ENCODE measurements at places on chromosomes 7 and 10.

DNA sequence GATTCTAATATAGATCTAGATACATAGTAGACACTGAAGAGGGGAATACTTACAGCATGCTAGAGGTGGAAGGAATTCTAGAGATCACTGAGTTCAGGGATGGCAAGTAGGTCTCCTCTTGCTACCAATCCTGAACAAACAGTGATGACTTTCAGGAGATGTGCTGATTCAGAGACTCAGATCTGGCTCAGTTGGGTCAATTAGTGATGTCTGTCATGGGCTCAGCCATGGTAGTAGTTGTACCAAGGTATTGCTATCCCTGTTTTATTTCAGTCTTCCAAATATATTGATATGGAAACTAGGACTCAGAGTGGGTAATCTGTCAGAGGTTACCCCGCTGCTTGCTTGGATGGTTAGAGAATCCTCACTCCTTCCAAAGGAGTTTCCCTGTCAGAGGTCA is 38.5 kb downstream of the UNC5B start:
- no peak for DNase-seq

GRCh38 chr10:88755753-88756152 is 4.1 kb upstream of the LIPN start:
- no peak for DNase-seq

- DNase-seq: no peak
Observed at GRCh38 chr10:10797513-10797912, 220.2 kb upstream of the CELF2 start.

- no peak for DNase-seq
Observed at GRCh38 chr10:112763916-112764520, 186.0 kb upstream of the TCF7L2 start.

- DNase-seq: no peak
Observed at GRCh38 chr7:108149908-108150307, 19.7 kb upstream of the LAMB4 start.

DNA sequence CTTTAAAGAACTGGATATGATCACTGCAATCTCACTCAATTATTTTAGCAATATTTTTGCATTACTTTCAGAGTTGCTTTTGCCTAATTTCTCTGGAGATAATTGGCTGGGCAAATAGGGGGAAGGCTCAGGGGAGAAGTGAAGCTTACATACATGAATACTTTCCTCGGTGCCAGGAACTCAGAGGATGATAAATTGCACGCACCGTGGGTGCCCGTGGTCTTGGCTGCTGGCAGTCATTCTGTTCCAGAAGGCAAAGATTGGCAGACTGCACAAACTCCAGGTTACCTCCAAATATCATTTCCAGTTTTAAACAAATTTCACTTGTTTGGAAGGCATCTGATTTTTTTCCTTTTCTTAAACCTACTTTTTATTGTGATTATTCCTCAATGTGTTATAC is 197.8 kb upstream of the TMEM72 start:
- DNase-seq: no peak

All from esophagus squamous epithelium (tissue), 5 donors.